ENCODE measurements at places on chromosomes 13 and 19.
A peak's percentile ranks its signal among the peaks of the same experiment; 100 is the strongest.

GRCh38 chr19:28416245-28416644, 796.7 kb downstream of the UQCRFS1 start:
- DNase-seq: no peak

GRCh38 chr13:106500445-106500844, 35.0 kb downstream of the EFNB2 start:
- DNase-seq: no peak

- peak; percentile 5 for DNase-seq
Observed at GRCh38 chr13:60226507-60226906, 62.8 kb upstream of the DIAPH3 start.

DNA sequence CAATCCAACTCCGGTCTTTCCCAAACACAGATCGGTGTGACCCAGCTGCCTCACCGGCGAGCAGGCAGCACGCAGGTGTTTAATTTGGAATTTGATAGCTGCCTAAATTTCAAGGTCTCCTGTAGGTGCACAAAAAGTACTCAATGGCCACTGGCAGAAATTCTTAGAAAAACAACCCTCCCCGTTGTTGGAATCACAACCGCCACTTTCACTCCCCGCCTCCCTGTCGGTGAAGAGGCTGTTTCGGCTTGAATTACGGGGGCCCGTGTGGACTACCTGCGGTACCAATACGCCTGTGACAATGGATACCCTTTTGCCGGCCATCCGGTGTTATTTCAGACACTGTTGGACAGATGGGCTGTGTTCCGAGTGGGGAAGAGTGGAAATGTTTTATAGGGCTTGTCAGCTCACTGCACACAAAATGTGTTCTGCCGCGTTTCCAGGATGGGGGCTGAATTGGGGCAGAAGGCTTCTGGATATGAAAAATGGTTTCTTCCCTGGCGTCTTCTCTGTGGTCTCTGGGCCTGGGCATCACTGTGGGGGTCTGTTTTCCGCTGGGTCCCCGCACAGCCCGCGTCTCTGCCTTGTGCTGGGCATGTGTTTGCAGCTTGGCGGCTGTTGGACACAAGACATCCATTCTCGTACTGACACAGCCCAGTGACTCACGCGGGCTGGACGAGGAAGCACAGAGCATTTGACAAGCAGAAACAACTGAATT, 45.4 kb downstream of the ZIC5 start:
- peak; percentile 27 for DNase-seq

DNA sequence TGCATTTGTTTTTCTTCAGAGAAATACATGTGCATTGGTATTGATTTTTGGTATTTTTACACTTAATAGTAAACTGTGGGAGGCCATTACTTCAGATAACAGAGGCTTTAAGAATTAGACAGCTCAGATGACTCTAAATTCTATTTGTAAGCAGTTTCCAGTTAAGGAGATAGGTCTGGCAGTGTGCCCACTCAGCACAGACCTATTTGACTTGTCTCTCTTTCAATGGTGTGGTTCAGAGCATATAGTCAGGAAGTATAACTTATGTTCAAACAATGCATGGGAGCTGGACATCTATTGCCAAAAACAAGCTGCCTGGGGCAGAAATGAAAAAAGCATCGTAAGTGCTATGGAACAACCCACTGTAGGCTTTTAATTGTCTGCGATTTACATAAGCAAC, 370.7 kb downstream of the HS6ST3 start:
- peak; percentile 11 for DNase-seq

DNA sequence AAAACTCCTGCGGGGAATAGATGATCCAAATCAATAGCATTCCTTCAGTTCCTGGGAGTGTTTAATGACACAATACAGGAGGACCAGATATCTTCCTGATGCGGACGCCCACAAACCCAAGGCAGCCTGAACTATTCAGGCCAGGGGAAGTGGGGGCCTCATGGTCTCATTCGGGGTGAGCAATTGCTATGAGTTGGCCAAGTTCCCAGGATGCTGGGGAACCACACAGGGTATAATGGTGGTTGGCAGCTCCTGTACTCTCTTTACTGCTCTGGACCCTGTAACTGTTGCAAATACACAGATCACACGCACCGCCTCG, 401.2 kb downstream of the IRS2 start:
- no peak for DNase-seq
